ENCODE measurements at places on chromosomes 6 and 20. TPM values are rescaled to one million over a fixed set of nuclear protein-coding genes. Genes with fewer than 3 reads are reported as not detected.

DNA sequence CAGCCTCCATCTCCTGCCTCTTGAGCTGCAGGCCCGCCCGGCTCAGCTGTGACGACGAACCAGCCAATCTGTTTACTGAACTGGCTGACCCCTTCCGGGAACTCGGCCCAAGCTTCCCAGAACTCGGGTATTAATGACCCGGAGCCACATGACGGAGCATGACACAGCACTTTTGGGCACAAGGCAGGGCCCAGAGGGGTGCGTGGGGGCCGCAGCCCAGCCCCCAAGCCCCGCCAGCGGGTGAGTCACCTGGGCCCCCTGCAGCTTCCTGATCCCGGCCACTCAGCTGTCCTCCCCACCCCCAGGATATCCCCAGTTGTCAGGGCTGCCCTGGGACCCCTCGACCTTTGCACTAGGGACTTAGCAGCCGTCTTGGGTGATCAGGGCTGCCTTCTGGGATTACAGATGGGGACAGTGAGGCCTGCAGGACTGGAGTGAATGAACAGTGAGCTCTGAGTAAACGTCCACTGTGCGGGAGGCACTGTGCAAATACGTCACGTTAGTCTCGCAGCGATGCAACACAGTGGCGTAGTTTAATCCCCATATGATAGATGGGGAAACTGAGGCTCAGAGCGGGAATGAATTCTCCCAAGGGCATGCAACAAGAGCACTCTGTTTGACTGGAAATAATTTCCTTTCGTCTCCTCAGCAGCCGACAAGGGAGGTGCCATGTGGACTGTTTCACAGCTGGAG, 102.1 kb downstream of the CEBPB start:
- DNase-seq, result peak; percentile 96

- DNase-seq, result no peak
Observed at GRCh38 chr6:4736371-4736873, 39.8 kb upstream of the CDYL start.

GRCh38 chr20:7627734-7628663, 312.3 kb downstream of the HAO1 start:
- DNase-seq, result no peak

- peak; percentile 74 for DNase-seq
Observed at GRCh38 chr6:105835373-105835772, 250.8 kb upstream of the PRDM1 start.

GRCh38 chr20:36018208-36018988, 50.0 kb downstream of the CNBD2 start:
- no peak for DNase-seq

The COL20A1 gene
- total RNA-seq, result not detected

The GRIK2 gene
- 1.8 TPM for total RNA-seq

The CLIC5 gene
- 7.2 TPM for total RNA-seq

Measured in esophagus muscularis mucosa (tissue), 4 donors.